ENCODE measurements at places on chromosomes 5 and 9.

DNA sequence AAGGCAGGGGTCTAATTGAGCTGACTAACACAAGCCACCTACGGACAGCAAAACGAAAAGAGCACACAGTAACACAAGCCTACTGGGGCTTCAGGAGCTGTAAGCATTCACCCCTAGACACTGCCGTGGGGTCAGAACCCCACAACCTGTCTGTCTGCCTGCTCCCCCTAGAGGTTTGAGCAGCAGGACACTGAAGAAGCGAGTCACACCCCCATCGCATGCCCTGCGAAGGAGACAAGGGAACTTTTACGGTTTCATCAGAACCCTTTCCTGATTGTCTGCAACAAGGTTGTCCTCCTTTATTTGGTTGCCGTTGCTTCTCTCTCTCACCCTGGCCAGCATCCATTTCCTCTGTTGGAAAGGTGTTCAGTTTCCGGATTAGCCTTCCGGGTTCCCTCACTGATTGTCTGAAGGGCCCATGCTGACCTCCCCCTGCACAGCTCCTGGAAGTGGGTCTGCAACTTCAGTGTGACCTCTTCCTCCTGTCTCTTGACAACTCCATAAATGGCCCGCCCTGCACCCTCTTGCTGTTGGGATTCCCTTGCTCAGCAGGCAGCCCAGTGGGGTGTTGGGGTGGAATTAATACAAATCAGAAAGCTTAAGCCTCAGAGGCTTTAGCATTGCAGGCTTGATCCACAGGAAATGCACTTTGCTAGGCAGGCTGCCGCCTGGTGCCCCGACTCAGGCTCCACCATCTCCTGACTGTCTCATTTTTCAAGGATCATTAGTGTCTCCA is 258.9 kb upstream of the TLE4 start:
- no peak for DNase-seq

DNA sequence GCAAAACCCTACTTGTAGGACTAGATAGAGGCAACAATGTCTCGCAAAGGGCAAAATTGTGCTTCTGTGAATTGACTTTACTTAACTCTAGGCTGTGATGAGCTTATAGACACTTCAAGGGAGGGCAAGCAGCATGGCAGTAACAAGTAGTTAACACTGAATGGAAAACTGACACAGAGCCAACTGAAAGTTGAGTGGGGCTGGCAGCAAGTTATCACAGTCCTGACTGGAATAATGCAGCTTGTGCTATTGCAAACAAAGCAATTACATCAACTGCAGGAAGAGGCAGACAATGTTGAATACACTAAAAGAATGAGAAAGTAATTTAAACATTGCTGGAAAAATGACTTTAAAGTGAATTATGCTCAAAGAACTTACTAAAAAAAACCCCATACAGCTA is 62.2 kb downstream of the RNF38 start:
- DNase-seq, result no peak

- DNase-seq, result no peak
Measured at GRCh38 chr5:55096182-55096581, 6.3 kb upstream of the GZMA start.

DNA sequence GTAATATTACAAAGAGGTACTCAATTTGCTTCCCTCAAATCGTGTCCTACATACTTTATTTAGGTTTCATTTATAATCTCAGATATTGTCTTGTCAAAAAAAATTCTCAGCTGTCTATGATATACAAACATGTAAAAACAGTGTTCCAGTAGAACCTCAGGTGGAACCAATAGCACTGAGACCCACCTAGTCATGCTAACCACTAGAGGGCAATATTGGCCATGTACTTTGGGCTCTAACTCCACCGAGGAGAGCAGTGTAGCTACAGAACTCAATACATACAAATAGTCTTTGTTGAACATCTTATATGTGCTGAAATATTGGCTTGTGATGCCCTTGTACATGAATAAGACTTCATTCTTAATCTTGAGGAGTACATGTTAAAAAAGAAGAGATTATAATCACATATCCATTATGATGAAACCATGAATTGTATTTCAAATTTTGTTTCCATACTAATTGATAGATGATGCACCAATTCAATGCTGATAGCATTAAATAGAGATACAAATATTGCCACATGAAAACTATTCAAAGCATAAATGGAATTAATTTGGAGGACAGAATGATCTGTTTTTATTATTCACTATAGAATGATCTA is 71.2 kb upstream of the CNTLN start:
- DNase-seq, result peak; percentile 64

GRCh38 chr5:22649074-22649473 is 204.1 kb downstream of the CDH12 start:
- DNase-seq, result no peak

GRCh38 chr5:167950126-167950721 is 341.2 kb upstream of the WWC1 start:
- peak; percentile 76 for DNase-seq

DNA sequence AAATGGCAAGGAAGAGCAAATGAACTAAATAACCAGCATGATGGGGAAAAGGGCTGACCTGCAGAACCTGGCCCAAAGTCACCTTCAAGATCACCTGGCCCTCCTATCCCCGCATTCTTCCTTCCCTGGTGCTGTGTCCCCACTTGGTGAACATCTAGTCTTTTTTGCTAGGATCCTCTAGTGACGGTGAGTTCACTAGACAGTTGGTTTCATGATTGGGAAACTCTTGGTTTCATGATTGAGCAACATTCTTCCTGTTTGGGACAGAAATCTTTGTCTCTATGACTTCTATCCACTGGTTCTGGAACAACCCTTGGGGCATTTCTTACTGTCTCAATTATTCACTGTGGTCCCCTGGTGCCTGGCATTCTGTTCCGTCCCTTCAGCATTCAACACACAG is 50.2 kb upstream of the DAB2IP start:
- peak; percentile 61 for DNase-seq

DNA sequence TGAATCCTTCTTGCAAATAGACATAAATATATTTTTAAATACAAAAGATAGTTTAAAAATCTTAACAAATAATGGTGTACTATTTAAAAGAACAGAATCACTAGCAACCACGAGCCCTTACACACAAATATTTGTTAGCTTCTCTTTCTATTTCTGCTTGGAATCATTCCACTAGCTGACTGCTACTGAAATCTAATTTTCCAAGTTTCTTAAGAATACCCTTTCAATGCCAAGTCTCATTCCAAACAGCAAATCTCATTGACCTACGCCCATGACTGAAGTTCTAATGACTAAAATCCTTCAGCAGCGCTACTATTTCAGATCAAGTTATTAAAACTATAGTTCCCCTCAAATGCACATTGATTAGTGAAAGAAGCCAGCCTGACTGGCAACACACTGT is 13.2 kb upstream of the PPP1R2B start:
- DNase-seq, result no peak

DNA sequence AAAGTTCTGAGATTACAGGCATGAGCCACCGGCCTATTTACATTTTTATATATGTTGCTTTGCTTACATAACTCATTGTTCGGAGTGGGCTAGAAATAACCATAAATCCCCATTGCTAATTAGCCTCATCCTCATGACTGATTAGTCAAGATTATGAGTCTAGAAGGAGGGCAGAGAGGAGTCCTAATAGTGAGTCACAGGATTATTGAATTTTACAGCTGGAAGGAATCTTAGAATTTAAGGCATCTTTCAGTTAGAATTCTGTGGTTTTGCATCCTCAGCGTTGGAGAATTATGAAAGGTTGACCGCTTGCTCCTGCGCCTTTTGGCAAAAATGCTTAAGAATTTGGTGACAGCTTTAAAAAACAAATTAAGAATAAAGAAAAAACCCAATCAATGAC is 2.6 kb upstream of the PBX3 start:
- DNase-seq, result peak; percentile 94

- DNase-seq, result peak; percentile 95
Measured at GRCh38 chr9:130446101-130446861, 1.5 kb downstream of the ASS1 start.

GRCh38 chr9:82333671-82334070 is 345.1 kb downstream of the SPATA31D1 start:
- DNase-seq, result no peak

DNA sequence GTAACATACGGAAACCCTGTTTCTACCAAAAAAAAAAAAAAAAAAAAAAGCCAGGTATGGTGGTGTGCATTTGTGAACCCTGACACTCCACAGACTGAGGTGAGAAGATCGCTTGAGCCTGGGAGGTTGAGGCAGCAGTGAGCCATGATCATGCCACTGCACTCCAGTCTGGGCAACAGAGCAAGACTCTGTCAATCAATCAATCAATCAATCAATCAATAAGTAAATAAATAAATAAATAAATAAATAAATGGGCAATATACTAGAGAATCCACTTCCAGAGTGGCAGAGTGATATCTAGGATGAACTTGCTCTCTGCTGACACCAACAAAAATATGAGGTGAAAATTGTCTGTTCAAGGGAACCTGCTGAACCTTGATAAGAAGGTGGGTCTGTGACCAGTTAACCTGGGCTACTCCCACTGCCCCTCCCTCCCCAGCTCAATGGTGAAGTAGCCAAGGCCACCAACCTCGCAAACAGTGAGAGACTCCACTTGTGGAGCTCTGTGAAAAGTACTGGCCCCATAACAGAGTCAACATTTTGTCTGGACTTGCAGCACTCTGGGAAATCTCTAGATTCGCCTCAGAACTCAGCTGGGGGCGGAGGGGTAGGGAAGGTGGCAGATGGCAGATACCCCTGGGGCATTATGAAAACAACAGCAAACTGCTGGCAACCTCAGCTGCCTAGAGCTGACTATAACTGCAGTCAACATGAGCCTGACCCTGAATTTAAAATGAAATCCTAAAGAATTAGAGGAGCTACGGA is 163.7 kb downstream of the ROR2 start:
- DNase-seq, result no peak

DNA sequence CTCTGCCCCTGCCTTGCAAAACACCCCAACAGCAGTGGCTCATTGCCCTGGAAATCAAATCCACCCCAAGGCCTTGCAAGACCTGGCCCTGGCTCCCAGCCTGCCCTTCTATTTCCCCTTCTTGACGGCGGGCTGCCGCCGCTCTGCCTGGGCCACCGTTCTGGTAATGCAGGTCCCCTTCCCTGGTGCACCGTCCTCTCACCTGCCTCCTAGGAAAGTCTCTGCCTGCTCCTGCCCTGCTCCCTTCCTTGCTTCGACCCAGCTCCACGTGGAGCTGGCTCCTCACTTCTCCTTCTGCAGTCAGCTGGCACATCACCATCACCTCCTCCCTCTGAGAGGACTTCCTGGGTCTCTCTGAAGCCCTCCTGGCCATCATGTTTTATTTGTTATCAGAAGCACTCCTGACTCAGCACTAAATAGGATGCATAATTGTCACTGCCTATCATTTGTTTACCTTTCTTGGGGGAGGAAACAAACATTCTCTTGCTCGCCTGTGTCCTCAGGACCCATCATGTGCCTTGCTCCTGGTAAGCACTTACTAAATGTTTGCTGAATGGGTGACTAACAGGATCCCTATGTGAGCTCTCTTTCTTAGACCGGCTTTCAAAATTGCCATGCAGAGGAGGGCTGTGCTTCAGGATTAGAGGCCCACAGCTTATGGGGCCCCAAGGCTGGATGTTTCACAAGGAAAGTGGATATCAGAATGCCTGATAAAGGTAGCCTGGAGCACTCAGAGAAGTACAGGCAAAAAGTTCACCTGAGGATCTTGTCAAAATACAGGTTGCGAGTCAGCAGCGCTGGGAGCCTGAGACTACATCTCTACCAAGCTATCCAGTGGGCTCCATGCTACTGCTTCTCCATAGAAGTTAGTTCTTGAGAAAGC is 19.6 kb upstream of the C5orf47 start:
- peak; percentile 72 for DNase-seq

DNA sequence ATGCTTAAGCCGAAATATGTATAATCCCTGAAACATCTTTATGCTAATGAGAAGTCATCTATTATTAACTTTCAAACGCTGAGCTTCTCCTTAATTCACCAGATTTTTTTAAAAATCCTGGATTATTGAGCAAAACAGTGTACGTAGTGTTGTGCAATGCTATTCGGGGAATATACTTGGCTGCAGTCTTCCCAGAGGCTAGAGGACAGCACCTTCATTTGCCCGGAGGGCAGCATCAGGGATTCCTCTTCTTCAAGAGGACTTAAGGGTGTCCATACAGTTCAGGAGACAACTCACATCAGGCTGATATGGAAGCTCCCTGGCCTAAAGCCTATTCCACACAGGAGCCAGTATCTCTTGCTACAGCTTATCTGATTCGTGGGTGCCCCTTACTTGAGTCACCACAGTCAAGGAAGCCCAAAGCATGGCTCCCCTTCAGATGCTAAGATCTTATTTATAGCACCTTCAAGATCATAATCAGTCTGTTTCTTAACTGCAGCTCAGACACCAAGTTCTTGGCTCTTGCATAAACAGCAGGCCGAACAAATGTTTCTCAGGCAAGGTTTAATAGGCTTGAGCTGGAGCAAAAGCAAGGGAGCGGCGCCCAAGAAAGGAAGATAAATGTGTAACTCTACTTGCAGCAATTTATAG is 29.4 kb downstream of the NUTM2F start:
- DNase-seq, result peak; percentile 41

- DNase-seq, result peak; percentile 82
Measured at GRCh38 chr9:121992571-121993212, 100.4 kb downstream of the TTLL11 start.

GRCh38 chr5:10633271-10634049 is 69.6 kb downstream of the ANKRD33B start:
- DNase-seq, result no peak

DNA sequence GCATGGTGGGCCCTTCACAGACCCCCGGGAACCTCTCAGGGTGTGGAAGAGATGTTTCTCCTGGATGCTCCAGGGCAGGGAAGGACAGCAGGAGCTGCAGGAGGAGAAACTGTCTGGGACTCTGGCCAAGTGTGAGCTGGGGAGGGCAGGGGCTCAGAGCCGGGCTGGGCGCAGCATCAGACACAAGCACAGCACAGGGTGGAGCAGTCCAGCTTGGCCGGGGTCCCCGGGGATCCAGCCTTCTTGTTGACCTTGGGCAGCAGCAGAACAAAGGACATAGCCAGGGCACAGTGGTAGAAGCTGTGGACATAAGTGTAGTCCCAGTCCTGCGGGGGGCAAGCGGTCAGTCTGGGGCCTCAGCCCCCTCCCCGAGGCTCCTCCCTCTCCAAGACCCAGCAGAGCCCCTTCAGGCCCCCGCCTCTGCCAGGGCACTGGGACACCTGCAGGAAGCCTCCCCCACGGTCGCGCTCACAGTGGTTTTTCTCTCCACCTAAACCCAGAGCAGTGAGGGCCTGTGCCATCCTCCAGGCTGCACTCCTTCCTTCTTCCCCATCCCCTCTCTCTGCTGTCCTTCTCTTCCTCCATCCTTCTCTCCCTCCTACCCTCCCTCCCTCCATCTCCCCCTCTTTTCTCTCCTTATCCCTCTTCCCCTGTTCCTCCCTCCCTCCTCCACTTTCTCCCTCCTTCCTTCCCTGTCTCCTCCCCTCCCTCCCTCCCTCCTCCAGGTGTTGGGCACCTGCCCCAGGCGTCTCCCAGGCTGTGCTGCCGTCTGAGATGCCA is 10.1 kb downstream of the MYMK start:
- DNase-seq, result no peak

GRCh38 chr5:2017540-2018389 is 135.0 kb upstream of the IRX4 start:
- peak; percentile 25 for DNase-seq

GRCh38 chr9:107694390-107694789 is 204.8 kb upstream of the KLF4 start:
- DNase-seq, result no peak

GRCh38 chr5:120037451-120037850 is 408.1 kb downstream of the FAM170A start:
- no peak for DNase-seq

Measured in EH (cell line).